Stimulated activated CD4-positive, alpha-beta T cell treated with anti-CD3 and anti-CD28 coated beads, Interleukin-12 subunit alpha, Interleukin-12 subunit beta, amount 100 ng/mL, for 4 hours (primary cell): ENCODE measurements at places on chromosomes 2 and 18.

GRCh38 chr2:189248141-189248540, 68.6 kb upstream of the COL5A2 start:
- DNase-seq: no peak

DNA sequence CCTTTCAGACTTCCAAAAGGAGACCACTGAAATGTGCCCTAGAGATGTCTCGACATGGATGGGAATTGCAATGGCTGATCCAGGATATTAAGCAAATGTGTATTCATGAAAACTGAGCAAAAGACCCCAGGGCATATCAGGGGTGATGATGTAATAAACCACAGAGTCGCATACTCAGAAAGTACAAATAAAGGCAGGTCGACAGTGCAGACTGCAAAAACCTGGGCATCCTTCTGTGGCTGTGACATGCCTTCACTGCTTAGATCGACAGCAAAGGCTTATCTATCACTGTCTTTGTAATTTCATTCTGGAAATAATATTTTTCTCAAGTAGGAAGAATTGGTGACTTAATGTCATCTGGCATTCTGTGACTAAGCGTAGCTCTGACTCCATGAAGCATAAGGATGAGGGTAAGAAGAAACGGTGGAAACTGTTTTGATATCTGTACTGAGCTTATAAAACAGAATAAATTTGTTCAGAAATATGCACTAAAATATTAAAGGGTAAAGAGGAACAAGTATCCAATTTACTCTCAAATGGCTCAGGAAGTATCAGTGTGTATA, 115.6 kb upstream of the NRP2 start:
- DNase-seq: no peak

DNA sequence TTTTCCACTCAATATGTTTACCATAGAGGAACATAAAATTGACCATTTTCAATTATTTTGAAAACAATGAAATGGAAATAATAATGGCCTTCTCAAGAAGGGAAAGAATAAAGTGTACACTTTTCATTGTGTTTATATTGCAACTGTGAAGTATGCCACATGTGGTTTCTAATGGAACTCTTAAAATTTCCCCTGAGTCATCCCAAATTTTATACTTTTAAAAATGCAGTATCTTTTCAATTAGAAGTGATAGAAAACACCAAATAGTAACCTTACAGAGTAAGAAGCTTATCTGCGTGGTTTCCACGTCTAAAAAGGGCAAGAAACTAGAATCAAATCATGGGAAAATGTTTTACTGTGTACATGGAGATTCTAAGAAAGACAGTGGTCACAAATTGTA, 70.0 kb downstream of the SCG2 start:
- DNase-seq: no peak

DNA sequence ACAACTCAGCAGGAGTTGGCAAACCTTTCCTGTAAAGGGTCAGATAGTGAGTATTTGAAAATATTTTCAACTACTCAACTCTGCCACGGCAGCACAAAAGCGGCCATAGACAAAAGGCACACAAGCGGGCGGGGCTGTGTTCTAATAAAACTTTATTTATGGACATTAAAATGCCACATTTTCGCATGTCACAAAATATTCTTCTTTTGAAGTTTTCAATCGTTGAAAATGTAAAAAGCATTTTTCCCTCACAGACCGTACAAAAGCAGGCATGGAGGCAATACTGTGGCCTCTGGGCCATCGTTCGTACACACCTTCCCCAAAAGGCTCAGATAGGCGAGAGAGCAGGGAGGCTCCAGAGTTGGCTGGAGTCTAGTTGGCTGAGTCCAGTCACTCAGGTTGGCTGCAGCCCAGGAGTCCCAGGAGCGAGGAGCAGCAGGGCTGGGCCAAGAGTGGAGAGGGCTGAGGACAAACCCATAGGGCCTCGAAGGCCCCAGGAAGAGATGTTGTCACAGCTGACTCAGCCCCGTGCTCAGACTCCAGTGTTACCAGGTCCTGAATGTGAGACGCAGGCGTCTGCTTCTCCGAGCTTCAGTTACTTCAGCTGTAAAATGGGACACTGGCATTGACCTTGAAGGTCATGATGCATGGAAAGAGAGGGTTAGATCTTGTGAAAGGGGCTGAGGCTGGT, 42.5 kb downstream of the SDC1 start:
- no peak for DNase-seq

GRCh38 chr2:22947741-22948140, 437.2 kb upstream of the KLHL29 start:
- no peak for DNase-seq
